ENCODE measurements at places on chromosomes 11 and 22.

GRCh38 chr22:50674606-50675552 lies 2.3 kb downstream of the SHANK3 start:
- DNase-seq, result no peak

- DNase-seq, result no peak
These were observed 511.3 kb downstream of the DLG2 start for GRCh38 chr11:85115798-85116197.

- no peak for DNase-seq
These were observed 92.3 kb downstream of the GAB2 start for GRCh38 chr11:78325274-78325781.

- DNase-seq, result no peak
These were observed 23.1 kb downstream of the OR2AT4 start for GRCh38 chr11:75073459-75074190.

DNA sequence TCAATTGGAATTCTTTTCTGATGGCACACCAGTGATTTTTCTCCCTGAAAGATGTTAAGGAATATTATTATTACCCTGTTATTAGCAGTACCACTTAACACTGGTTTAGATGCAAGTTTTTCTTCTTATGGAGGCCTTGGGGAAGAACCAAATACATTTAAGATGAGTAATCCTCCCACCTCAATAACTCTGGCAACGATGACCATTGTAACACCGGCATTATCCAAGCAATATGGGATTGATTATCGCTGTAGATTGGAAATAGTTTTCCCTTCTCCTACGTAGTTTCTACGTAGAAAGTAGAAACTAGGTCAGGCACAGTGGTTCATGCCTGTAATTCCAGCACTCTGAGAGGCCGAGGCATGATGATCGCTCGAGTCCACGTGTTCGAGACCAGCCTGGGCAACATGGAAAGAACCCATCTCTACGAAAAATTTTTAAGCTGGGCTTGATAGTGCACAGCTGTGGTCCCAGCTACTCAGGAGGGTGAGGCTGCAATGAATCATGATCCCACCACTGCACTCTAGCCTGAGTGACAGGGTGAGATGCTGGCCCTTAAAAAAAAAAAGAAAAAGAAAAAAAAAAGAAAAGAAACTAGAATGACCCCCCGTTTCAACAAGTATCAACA lies 45.5 kb downstream of the PACSIN2 start:
- DNase-seq, result no peak
